ENCODE measurements at places on chromosomes 3 and 15.
A peak's percentile ranks its signal among the peaks of the same experiment; 100 is the strongest.

GRCh38 chr3:165459924-165460835, 264.0 kb upstream of the SLITRK3 start:
- DNase-seq, result no peak

DNA sequence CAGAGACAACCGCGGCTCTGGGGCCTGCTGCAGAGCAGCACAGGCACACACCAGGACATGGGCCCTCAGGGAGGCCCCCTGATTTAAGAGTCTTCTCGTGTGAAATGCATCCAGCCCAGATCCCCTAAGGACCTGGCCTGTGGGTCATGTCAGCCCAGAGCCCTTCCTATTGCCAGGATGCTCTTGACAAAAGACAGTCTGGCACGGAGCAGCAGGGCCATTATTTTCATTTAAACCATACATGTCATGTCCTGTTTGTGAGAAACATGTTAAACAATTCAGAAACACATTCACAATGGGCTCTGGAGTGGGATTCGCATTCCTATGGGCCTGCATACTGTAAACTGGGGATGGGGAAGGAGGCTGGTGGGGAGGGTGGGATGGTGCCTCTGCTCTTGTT, 367.4 kb upstream of the WNT5A start:
- no peak for DNase-seq

- DNase-seq, result no peak
Observed at GRCh38 chr15:87827131-87827530, 429.4 kb downstream of the NTRK3 start.

DNA sequence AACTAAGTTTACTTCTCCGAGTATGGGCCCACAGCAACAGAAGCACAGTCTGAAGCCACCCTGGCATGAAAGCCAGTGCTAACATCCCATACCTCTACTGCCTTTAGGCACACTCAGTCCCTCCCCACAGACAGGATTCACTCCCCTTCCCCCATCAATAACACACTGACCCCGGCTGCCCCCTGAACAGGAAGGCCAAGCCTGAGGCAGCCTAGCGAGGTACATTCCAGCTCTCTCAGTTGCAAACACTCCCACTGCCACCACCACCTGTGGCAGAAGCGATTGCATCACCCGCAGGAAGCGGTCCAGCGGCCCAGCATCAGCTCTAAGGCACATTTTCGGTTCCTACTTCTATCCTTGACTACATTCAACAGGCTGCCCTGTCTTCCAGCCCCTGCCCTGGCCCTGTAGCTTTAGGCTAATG, 7.0 kb upstream of the BMF start:
- DNase-seq, result no peak

DNA sequence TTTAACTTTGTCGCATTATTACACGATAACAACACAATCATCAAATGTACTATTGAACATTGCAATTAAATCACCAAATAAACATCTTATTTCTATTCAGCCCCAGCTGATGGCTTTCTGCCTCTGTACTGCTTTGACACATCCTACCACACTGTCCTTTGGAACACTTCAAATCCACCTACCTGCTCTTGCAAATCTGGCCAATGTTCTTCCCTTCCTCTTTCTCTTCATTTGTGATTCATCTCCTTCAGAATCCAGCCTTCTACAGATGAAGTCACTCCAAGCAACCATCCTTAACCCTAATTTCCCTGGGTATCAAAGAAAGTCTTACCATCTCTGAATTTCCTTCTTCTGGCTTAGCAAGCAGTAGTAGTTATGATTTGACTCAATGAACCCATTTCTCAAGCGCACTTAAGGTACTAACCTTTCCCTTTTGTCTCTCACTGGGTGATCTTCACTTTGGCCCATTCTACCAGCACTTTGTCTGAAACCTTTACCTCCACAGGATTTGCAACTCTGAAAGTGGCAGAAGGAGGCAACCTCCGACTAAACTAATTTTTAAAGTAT, 502.9 kb downstream of the FOXP1 start:
- DNase-seq, result no peak

GRCh38 chr3:196927571-196928453, 14.5 kb downstream of the NCBP2 start:
- DNase-seq, result no peak

GRCh38 chr15:88028024-88028423, 228.5 kb downstream of the NTRK3 start:
- DNase-seq, result no peak

DNA sequence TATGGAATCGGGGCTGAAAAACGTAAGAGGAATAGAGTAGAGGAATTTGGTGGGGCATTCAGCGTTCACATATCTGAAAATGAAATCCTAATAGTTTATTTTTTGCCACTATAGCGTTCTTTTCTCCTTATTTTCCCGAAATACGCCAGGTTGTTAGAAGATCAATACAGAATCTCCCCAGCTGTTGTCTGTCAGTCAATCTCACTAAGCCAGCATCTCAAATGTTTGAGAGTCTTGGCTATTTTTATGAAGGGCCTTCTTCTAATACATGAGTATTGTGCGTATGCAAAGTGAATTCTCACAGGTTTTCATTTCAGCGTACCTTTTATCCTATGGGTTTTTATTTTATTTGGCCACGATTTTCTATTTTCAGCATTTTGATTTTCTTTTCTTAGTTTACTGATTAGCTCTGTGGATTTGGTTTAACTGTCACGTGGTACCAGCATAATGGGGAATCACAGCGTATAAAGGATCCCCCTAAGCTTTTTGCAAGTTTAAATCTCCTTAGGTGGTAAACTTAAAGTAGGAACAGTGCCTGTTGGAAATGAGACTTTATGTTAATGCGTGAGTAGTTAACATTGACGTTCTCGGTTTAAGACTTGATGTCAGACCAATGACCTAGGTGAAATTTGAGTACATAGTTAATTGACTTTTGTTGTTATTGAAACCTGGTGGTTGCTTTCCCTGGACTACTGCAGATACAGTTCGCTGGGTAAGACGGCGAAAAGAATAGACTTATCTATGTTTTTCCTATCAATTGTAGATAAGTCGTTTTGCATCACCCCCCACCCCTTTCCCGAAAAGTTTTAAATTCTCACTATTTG, 1.3 kb downstream of the FXR1 start:
- no peak for DNase-seq

DNA sequence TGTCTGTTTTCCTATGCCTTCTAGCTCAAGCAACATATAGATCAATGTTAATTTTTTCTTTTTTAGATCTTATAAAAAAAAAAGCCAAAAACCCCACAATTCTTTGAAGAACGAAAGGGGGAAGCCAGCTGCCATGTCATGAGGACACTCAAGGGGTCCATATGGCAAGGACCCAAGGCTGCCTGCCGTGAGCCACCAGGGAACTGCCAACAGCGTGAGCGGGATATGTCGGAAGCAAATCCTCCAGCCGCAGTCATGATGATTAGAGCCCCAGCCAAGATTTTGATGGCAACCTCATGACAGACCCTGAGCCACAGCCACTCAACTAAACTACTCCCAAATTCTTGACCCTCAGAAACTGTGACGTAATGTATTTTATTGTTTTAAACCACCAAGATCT, 6.5 kb downstream of the GP5 start:
- no peak for DNase-seq

GRCh38 chr3:146646261-146646660, 41.1 kb upstream of the PLSCR5 start:
- DNase-seq, result peak; percentile 88

DNA sequence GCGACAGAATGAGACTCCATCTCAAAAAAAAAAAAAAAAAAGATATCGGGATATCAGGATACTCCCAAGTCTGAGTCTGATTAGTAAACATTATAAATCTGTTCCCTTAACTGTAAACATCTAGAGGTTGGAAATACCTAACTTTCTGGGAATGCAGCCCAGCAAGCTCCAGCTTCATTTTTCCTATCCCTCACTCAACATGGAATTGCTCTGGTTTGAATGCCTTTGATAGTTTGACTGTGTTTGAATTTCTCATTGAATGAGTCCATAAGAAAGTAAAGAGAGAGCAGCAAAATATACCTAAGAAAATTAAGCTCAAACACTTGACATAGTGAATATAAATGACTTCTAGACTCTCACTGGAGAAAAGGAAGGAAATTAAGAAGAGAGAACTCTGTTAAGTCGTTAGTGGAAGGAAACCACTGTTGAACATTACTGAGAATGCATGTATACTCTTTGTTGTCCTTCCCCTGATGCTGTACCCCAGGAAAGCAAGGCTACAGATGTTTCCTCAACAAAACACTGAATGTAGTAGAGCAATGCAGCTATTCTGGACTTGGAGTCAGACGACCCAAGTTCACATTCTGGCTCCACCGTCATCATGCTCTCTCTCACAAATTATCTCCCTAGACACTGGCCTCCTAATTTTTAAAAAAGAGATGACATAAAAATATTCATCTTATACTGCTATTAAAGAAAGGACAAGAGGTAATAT, 62.4 kb downstream of the CD200 start:
- no peak for DNase-seq

DNA sequence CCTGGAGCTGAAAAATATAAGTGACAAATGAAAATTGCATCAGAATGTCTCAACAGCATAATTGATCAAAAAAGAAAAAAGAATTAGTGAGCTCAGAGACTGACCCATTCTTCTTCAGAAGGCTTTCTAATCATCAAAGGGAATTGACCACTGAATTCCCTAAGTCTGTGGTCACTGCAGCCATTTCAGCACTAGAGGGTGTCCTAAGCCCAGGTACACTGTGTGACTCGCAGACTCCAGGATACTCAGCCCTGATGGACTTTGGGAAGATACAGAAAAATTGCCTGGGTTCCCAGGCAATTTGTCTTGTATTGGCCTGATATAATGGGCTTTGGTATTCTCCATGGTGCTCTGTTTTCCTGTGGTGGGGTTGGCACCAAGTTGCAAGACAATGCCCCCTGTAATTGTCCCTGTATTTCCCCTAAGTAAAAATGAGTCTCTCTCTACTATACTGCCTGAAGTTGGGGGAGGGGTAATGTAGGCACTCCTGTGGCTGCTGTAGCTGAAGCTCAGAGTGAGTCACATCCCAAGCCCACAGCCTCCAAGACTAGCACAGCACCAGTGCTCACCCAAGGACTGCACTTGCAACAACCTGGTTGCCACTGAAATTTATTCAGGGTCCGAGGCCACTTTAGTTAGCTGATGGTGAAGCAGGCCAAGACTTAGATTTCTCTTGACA, 256.0 kb upstream of the STAC start:
- DNase-seq, result no peak

DNA sequence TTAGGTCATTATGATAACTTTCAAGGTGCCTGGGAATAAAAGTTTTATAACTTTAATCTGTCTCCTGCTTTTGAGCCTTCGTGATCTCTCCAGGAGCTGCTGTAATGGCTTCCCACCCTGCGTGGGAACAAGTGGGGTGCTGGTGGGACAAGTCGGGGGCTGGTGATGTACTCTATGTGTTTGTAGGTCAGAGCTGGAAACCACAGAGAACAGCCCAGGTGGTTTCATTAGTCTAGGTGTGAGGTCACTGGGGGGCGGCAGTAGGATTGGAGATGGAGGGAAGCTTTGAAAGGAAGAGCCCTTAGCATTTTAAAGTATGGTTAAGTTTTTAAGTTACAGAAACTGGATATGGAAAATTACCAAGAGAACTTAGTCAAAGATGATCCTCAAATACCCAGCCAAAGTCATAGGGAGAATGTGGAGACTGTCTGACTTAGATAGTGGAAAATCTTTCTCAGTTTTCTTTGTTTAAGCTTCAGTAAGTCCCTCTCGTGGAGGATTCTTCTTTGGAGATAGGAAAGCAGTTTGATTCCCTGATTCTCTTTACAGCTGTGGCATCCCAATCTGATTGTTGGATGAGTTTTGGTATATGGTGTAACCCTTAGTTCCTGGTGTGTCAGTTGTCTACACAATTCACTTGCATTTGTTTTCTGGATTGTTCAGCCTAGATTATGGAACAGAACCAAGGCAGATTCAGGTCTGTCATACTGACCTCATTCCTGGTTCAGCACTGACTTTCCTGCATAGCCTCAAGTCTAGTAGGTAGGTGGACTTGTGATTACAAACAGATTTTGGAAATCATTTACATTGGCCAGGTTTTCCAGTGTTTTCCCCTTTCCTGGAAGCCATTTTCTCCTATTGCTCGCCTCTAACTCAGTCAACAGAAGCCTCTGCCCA, 115.6 kb downstream of the FNDC3B start:
- DNase-seq, result no peak

DNA sequence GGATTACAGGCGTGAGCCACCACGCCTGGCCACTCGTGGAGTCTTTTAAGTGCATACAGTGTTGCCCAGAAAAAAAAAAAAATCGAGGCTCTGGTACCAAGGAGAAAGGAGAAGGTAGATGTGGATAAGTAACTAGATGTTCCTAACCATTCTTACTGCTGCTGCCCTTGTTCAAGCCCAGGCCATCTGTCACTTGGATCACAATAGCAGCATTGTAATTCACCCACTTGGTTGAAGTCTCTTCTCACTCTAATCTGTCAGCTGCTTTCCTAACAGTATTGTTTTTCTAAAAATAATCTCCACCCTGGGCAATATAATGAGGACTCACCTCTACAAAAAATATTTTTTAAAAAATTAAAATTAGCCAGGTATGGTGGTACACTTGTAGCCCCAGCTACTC, 58.0 kb upstream of the CRTC3 start:
- no peak for DNase-seq

- no peak for DNase-seq
Observed at GRCh38 chr15:22952796-22953579, 27.2 kb downstream of the CYFIP1 start.
